ENCODE measurements at places on chromosomes 4 and X. TPM values are rescaled to one million over a fixed set of nuclear protein-coding genes. Genes with fewer than 3 reads are reported as not detected.

The RAB9B gene
- total RNA-seq: not detected

The LIMCH1 gene
- total RNA-seq: 9.8 TPM

The HPGD gene
- total RNA-seq: 84.3 TPM

The ACE2 gene
- 1.5 TPM for total RNA-seq

The SOX3 gene
- not detected for total RNA-seq

GRCh38 chrX:78124307-78124706 lies 15.1 kb downstream of the TAF9B start:
- DNase-seq: no peak

- peak; percentile 80 for DNase-seq
Measured at GRCh38 chrX:40175511-40176350, 78.0 kb upstream of the BCOR start.

- no peak for DNase-seq
Measured at GRCh38 chr4:41391271-41391670, 134.5 kb downstream of the UCHL1 start.

DNA sequence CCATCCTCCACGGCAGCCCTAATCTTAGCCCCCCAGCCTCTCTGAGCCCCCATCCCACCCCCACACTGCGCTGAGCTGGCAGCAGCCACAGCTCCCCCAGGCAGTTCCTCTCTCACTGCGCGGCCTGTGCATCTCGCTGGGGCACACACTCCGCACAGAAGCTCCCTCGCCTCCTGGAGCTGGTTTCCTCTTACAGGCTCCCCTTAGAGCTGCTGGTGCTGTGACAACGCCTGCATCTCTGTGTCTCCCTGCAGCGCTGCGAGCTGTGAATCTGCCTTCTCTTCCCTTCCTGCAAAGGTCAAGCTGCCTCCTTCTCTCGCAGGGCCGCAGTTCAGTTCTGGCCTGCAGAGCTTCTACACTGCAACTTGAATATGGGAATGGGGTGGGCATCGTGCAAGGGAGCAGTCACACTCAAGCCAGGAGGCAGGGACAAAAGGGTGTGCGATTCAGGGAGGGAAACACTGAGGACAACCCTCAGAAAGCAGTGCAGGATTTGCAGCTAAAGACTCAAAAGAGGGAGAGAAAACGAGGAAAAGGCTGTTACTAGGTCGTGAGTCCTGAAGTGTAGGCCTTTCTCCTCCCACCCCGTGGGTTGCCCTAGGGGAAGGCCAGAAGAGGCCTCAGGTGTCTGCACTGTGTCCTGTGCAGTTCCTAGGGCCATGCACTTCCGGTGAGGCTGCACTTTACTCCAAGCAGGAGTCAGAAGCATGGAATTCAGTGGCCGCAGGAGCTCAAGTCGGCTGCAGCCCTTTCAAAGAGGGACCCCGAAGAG lies 87.0 kb downstream of the BCOR start:
- DNase-seq: no peak

DNA sequence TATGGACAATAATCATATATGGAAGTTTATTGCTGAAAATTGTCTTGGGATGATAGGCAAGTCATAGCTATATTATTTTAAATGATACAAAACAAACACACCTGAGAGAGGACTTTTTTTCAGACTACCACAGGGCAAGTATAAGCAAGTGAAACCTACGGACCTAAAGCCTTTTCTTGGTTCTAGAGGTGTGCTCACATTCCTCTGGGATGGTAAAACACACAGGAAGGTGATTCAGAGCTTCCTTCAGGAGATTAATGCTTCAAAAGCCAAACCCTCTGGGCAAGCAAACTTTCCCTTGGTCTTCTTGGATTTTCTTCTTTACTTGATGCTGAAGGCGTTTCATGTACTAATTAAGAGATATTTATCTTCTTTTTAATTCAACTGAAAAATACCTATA lies 60.1 kb upstream of the ACSL4 start:
- DNase-seq: no peak

DNA sequence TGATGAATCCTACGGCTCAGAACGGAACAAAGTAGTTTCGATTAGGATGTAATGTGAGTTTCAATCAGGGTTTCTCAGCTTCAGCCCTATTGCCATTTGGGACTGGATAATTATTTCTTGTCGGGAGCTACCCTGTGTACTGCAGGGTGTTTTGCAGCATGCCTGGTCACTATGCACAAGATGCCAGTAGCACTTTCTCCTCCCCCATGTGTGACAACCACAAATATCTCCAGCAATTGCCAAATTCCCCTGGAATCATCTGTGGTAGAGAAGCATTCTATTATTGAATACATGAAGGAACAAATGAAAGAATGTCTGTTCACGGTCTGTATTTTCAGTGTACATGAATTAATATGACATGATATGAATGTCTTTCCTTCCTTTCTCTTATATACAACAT lies 782.9 kb upstream of the FTHL17 start:
- DNase-seq: no peak

DNA sequence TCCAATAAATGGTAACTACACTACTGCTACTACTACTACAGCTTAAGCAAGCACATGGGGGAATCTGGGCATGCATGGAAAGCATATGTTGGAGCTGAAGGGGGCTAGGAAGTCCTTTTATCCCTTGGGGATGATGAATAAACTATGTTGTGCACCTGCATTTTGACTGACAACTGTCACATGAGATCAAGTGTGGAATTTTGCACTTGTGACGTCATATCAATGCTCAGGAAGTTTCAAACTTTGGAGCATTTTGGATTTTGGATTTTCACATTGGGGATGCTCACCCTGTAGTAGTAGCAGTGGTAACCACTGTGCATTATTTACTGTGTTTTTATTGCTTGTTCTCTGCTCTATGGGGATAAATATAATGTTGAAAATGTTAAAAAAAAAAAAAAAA lies 100.5 kb upstream of the SMAD1 start:
- DNase-seq: no peak

GRCh38 chr4:26701786-26702227 lies 117.9 kb downstream of the TBC1D19 start:
- DNase-seq: no peak

- no peak for DNase-seq
Measured at GRCh38 chrX:113048896-113049295, 208.3 kb upstream of the AMOT start.

GRCh38 chr4:2646396-2647149 lies 109.6 kb downstream of the TNIP2 start:
- peak; percentile 39 for DNase-seq

Data from left lobe of liver (tissue), 2 donors.